ENCODE measurements at places on chromosomes 4 and X.
A peak's percentile ranks its signal among the peaks of the same experiment; 100 is the strongest.

DNA sequence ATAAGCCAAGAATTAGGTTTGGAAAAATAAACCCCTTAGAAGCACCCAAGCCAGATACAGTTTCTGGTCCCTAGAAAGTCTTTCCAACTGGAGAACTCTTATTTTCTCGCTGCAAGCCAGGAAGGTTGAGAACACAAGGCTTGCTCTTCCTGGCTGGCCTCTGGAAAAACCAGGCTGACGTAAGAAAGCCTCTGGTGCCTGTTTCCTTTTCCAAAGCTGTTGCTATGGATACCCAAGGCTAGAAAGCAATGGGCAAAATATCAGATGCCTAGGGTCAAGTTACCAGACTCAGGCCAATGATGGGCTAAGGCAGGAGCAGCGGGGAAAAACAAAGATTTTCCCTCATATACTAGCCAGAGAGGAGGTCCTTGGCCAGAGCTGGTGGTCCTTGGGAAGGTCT is 281.6 kb downstream of the KLHL13 start:
- DNase-seq, result no peak

- no peak for DNase-seq
Measured at GRCh38 chr4:108763226-108763593, 357 bp upstream of the ETNPPL start.

GRCh38 chr4:186621959-186622553 is 66.7 kb upstream of the MTNR1A start:
- DNase-seq, result no peak

DNA sequence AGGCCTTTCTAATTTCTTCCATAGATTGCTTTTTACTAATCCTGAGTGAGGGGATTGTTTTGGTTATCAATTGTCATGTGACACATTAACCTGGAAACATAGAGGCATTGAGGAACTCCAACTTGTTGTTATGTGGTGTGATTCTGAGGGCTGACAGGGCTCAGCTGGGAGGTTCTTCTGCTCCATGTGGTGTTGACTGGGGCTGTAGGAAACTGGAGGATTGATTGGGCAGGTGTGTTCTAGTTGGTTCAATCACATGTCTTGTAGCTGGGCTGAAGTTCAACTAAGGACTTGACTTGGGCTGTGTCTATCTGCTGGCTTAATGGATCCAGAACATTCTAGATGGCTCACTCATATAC is 10.8 kb upstream of the CRLF2 start:
- no peak for DNase-seq

GRCh38 chrX:150446151-150446550 is 83.0 kb downstream of the MAMLD1 start:
- DNase-seq, result peak; percentile 43

DNA sequence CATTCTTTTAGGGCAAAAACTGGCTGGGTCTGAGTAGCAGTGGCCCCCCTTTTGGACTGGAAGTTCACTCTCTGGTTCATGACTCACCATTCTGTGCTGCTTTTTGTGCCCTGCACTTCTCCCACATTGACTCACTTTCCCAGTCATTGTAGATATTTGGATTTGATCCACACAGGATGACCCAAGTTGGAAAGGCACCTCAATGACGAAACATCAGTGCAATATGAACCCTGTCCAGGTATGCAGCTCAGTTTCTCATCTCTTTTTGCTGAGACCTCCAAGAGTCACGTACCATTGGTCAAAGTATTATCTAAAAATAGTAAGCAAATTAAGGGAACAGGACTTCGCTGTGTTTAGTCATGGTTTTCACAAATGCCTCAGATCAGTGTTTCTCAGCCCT is 92.7 kb downstream of the CBLL2 start:
- no peak for DNase-seq

- no peak for DNase-seq
Measured at GRCh38 chr4:138951764-138952163, 63.8 kb upstream of the NOCT start.

GRCh38 chr4:189022440-189023035 is 883.3 kb downstream of the TRIML1 start:
- DNase-seq, result no peak

DNA sequence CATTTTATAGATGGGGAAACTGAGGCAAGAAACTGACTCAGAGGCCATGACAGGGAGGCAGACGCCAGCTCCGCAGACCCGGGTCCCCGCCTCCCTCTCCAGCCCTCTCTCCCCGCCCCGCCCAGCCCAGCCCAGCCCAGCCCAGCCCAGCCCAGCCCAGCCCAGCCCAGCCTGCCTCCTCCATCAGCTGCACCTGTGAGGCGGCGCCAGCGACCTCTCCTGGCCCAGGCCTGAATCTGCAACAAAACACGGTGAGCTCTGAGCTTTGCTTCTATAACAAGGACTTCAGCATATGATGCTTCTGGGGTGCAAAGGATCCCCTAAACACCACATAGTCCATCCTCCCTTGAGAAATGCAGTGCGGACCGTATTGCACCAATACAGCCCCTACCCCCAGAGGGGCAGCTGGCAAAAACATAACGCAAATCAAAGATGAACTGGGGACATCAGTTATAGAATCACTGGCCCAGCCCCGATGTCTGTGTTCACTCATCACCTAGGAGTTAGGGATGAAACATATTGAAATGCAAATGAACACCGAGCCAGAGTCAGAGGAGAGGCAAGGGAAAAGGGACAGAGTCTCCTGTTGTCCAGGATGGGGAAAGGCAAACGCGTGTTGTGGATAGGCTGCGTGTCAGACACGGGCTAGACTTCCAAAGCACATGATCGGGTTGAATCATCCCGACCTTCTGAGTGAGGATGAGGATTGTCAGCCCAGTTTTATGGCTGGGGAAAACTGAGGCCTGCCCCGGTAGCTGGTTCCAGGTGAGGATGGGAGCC is 216.1 kb upstream of the PSAPL1 start:
- DNase-seq, result peak; percentile 37

DNA sequence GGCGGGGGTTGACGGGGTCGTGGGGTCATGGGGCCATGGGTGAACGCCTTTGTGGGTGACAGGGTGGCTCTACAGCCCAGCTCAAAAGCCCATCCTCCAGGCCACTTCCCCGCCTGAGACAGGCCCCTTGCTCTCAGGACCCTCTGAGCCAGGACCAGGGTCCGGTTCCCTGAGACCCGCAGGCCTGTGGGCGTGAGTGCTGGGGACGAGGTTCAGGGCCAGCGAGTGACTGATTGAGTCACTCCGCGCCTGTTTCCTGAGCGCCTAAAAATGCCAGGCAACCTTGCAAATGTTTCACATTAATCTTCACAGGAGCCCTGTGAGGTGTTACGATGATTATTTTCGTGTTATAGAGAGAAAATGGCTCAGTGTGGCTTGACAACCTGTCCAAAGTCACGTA is 97.8 kb downstream of the ZNF674 start:
- no peak for DNase-seq

DNA sequence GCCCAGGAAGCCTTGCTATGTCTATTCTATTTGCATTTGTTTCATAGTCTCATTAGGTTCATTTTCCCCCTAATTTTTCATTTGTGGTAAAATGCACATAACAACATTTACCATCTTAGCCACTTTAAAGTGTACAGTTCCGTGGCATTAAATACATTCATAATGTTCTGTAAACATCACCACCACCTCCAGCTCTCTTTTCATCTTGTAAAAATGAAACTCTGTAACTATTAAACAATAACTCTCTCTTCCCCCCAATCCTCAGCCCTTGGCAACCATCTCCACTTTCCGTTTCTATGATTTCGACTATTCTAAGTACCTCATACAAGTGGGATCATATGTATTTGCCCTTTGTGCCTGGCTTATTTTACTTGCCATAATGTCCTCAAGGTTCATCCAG is 19.9 kb downstream of the ARHGEF38 start:
- DNase-seq, result no peak

- no peak for DNase-seq
Measured at GRCh38 chr4:168564023-168564422, 67.2 kb downstream of the PALLD start.
